ENCODE measurements at places on chromosomes 11 and 22.

DNA sequence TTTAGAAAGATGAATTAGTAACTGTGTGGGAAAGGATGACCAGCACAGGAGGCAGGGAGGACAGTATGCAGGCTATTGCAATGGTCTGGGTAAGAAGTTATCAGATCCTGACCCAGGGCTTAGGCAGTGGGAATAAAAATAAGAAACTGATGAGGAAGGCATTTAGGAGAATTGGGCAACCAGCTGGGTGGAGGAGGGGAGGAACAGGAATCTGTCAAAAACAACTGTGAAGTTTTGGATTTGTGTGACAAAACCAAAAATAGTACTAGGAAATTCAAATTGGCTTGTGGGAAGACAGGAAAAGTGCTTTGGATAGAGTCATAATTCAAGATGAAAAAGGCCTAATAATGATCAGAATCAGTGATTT lies 27.9 kb downstream of the MMP13 start:
- DNase-seq = no peak

DNA sequence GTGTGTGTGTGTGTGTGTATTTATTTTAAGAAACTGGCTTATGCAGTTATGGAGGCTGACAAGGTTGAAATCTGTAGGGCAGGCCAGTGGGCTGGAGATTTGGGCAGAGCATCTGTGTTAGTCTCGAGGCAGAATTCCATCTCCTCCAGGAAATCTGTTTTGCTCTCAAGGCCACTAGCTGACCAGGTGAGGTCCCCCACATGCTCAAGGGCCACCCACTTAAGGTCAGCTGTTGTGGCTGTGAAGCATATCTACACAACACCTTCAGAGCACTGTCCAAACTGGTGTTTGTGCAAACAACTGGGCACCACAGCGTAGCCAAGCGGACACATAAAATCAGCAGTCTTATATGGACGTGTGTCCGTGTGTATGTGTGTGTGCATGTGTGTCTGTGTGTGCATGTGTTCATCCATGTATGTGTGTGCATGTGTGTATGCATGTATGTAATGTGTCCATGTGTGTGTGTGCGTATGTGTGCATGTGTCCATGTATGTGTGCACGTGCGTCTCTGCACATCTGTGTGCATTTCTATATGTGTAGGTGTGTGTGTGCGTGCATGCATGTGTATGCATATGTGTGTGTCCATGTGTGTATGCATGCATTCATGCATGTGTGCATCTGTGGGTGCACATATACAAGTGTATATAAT lies 400.9 kb downstream of the BRD1 start:
- no peak for DNase-seq

DNA sequence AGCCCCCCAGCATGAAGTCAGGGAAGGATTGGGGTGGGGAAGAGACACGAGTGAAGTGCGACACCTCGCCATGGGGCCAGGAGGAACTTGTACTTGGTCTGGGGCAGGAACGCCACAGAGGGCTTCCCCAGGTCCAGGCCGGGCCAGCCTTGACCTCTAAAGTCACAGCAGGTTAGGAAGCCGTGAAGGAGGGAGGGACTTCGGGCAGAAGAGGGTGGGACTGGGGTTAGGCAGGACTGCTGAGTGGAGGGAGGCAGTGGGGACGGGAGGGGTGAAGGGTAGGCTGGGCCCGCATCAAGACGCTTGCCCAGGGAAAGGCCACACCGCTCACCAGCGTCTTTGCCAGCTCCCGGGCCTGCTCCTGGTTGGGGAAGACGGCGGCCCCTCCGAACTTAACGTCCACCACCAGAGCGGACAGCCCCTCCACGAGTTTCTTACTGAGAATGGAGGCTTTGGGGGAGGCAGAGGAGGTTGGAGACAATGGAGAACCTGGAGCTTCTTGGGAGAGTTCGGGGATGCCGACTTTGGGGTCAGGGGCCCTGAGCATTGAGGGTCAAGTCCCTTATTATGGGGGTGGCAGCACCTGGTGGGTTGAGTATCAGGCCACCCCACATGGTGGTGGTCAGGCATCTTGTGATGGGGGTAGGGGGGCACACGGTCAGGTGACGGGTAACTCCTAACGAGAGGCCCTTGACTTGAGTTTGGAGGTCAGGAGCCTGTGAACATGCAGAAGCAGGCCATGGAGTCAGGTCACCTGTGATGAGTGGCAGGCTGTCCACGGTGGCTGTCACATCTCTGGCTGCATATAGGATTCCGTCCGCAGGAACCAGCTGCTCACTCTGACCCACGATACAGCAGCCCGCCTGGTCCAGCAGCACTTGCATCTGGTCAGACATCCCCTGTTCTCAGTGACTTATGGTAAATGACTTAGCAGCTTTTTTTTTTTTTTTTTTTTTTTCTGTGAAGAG lies 1.7 kb upstream of the SCO2 start:
- DNase-seq = no peak

GRCh38 chr11:1205987-1206331 lies 16.9 kb upstream of the MUC5B start:
- DNase-seq = no peak

GRCh38 chr11:80065086-80065485 lies 624.3 kb upstream of the TENM4 start:
- DNase-seq = no peak

DNA sequence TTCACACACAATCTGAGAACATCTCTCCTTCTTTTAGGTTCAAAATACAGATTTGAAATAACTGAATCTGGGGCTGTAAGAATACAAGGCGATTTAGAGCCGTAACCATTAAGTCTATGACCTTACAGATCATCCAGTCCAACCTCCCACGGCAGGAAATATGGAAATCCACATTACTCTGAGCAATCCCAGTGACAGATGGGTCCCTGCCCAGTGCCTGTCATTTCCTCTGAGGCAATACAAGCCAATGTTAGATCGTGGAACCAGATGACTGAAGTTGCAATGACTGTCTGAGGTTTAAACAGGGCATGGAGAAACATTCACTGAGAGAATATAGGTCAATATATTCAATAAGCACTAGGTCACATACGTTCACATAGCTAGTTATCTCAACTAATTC lies 77.4 kb upstream of the OR5AK2 start:
- no peak for DNase-seq

DNA sequence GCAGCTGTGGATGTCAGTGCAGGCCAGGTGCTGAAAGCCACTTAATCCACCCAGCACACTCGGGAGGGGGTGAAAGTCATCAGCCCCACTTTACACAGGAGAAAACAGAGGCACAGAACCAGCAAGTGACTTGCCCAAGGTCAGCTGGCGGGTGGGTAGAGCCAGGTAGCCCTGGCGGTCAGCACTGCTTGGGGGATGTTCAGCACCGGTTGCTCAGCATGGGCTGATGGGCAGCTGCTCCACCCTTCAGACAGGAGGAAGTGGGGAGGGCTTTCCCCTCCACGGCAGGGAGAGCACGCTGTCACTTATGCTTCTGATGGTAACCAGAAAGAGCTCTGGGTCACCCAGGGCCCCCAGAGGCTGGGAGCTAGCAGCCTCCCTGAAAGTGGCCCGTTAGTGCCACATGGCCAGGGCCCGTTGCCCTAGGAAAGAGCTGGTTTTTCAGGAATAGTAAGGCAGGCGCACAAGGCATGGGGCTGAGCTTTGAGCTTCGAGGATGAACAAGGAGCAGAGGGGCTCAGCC lies 417.9 kb downstream of the CTTN start:
- DNase-seq = no peak

DNA sequence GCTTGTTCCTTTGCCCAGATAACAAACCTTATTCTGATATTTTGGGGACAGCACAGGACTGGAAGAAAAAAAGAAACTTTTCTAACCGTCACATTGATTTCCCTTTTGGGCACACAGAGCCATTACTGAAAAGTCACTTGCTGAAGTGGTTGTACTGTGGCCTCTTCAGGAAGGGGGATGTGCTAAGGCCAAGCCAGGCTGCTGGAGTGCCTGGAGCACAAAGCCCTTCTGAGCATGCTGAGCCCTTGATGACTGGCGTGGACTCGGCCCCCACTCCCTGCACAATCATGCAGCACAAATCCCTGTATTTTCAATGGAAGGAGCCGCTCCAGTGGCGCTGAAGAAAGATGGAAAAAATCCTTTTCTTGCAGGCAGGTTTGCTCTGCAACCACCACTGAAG lies 164.2 kb downstream of the NTM start:
- no peak for DNase-seq

DNA sequence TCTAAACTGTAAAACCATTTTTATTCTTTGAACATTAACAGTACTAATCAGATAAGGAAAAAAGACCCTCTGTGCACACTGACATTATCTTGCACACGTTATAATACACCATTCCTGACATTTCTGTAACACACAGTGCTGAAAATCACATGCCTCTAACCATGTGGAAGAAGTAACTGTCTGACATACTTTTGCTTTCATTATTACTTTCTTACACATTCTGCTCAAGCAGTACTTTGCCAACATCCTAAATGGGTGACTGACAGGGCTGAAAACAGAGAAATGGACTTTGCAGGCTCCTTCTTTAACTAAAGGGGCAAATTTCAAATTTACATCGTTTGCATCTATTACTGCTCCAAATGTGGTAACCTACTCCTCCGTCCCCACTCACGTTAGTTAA lies 22.8 kb upstream of the TP53AIP1 start:
- no peak for DNase-seq

- peak; percentile 30 for DNase-seq
These were observed 869 bp upstream of the EIF4ENIF1 start for GRCh38 chr22:31490496-31490925.

DNA sequence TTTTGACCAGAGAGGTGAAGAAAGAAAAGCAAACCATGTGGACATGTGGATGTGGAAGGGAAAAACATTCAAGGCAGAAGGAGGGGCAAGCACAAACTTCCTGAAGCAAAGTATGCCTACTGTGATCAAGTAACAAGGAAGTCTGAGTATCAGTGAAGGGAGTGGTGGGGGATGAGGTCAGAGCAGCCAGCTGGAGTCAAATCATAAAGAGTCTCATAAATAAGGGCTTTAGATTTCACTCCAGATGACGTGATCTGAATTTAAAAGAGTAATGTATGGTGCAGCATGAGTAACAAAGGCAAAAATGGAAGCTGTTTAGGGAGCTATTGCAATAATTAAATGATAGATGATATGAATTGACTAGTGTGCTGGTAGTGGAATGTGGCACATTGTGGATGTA lies 665.4 kb upstream of the CCDC90B start:
- DNase-seq = no peak

- peak; percentile 42 for DNase-seq
These were observed 725 bp downstream of the ARHGAP42 start for GRCh38 chr11:100687630-100688395.

DNA sequence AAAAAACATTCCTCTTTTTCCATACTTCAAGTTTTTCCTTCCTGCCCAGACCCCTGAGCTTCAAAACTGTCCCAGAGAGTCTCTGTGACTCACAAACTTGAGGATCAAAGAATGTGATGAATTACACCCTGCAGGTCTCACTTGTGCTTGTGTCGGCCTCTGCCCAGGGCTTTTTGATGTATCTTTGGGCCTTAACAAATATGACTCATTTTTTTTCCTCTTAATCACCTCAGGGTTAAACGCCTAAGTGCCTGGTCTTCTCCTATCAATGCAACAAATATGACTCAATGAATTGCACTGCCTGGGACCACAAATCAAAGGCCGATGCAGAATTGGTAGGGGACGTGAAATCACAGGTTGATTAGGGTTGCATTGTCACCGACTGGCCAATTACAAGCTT lies 267.7 kb downstream of the LARGE1 start:
- peak; percentile 25 for DNase-seq

DNA sequence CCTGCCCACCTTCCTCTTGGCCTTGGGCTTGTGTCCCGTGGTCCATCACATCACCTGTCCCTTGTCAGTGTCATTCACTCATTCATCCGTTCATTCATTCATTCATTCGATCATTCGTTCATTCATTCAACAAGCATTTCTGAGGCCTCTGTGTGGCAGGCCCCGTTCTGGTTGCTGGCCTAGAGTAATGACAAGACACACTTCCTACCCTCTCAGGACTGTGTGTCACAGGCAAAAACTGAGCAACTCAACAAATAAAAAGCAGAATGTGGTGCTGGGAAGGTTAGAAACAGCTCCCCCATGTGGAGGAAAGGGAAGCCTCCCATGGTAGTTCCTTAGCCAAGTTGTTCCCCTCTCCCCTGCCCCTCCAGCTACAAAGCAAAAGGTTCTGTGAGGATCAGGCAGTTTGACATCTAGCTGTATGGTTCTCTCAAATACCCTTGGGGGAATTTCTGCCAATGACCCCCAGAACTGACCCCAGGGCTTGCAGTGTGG lies 1.6 kb upstream of the OMP start:
- peak; percentile 74 for DNase-seq

- no peak for DNase-seq
These were observed 78.7 kb upstream of the PPARA start for GRCh38 chr22:46071451-46072109.

- DNase-seq = no peak
These were observed 481 bp downstream of the ANGPTL5 start for GRCh38 chr11:101915791-101916291.

DNA sequence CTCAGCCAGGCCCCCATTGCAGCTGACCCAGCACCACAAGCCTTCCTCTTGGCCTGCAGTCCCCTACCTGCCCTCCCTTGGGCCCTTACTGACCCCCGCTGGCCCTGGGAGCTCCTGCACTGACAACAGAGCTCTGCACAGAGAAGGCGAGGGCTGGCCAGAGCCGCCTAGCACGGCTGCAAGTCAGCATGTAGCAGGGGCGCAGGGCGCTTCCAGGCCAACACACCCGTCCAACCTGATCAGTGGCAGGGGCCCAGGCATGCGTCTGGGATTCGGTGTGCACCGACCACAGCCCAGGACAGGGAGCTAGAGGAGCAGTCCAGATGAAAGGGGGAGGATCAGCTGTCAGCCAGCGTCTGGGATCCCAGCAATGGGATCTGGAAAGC lies 7.6 kb downstream of the WNT7B start:
- DNase-seq = no peak

DNA sequence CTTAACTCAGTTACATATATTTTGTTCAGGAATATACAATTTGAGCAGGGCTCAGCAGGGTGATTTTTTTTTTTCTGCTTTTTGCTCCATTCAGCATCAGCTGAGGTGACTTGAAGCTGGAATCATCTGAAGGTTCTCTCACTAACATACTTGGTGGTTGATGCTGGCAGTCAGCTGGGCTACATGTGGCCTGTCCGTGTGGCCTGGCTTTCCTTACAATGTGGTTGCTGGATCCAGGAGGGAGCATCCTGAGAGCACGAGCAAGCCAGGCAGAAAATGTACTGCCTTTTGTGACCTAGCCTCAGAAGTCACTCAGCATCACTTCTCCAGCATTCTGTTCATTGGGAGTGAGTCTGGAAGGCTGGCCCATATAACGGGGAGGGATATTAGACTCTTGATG lies 151.6 kb upstream of the E2F8 start:
- no peak for DNase-seq

DNA sequence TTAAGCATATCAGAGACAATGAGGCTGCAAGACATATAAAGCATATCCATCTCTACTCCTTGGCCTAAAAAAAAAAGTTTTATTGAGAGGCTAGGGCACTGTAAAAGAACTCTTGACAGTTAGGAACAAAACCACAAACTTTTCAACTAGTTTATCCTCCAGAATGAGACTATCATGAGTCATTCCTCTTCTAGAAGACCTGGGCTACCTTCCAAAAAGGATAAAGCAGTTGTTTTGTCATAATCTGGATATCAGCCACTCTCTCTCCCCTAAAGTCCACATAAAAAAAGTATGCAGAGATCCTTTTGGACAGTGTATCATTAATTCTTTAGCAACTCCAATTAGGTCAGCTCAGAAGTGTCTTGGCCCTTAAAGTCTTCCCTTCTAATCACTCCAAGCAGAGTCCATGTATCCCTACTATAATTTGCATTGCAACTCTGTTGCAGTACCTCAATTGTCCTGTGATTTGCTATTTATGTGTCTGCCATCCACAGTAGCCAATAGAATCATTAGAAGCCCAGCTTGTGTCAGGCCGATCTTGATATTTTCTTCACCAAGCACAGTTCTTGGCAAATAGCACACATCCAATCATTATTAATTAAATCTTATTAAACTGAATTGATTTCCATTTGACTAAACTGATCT lies 10.4 kb downstream of the OR51T1 start:
- peak; percentile 13 for DNase-seq
